NCI-H460 (cell line): ENCODE measurements at places on chromosomes 12 and 14.

- DNase-seq, result no peak
Observed at GRCh38 chr12:110117956-110118685, 6.0 kb upstream of the IFT81 start.

DNA sequence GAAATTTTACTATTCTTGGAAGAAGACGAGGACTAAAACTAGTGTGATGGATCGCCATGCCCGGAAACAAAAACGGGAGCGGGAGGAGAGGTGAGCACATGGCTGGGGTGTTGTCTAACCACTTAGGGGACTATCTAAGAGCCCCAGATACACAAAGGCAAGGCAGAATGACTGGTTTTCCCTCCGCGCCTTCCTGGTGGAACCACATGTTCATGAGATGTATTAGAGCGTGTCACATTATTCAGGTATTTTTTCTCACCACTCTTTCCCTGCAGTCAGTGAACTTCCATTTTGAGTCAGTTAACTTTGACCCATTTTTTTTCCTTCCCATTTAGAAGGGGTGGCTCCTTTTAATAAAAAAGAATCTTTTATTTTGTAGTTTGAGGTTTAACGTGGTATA is 68.8 kb upstream of the TRAF3 start:
- DNase-seq, result no peak

DNA sequence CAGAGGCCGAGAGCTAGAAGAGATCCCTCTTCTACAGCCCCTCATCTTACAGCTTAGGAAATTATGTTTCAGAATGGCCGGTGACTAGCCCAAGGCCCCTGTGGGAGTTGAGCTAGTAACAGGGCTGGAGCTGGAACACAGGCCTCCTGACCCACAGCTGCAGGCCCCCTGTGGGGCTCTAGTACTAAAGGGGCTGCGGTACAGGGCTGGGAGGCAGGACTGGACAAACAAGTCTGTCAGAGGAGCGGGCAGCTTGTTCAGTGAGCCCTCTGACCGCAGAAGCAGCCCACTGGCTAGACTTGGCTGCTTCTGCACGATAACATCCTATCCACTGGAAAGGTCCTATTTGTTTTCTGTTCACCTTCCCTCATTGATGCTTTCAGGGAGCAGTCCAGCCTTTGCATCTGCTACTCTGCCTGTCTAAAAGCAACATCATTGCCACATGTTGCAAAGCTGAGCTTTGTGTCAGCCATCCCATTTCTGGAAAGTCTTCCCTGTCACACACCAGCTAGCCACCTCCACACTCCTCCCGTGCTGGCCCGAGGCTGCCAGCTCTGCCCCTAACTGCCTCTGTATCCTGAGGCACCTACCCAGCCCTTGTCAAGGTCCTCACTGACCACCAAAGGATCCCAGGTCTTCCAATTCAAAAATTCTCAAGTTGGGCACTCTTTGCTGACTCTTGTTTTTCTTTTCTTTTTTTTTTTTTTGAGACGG is 10.2 kb downstream of the PSMC1 start:
- no peak for DNase-seq

DNA sequence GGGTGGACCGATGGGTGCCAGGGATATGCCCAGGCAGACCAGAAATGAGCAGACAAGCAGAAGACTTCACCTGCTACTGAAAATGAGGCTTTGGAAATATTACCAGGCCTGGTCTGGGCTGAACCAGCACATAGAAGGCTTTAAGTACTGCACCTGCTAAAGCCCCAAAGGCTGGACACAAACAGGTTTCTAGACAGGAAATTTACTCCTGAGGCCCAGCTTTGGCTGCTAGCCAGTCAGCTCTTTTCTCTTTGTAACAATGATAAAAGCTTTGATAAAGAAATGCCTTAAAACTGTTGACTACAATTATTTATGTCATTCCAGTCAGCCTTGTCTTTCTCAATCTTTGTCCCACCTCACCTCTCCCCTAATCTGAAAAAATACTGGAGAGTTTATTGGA is 228.9 kb upstream of the EGLN3 start:
- DNase-seq, result no peak

DNA sequence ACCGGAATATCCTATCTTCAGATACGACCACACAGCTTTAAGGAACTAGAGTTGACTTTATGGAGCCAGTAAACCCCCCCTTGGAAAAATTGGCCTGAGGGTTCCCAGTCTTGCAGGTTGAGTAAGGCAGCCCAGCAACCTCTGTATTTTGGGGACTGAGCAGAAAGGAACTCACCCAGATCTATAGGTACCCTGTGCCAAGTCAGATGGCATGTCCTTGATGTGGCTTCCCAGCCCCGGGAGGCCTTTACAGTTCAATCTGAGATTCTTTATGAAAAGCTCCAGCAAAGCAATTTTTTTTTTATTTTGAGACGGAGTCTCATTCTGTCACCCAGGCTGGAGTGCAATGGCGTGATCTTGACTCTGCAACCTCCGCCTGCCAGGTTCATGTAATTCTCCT is 27.6 kb downstream of the TMEM121 start:
- no peak for DNase-seq

GRCh38 chr14:24513009-24513408 is 4.9 kb upstream of the CMA1 start:
- DNase-seq, result no peak

GRCh38 chr12:16359512-16360491 is 12.4 kb downstream of the MGST1 start:
- DNase-seq, result peak; percentile 68

DNA sequence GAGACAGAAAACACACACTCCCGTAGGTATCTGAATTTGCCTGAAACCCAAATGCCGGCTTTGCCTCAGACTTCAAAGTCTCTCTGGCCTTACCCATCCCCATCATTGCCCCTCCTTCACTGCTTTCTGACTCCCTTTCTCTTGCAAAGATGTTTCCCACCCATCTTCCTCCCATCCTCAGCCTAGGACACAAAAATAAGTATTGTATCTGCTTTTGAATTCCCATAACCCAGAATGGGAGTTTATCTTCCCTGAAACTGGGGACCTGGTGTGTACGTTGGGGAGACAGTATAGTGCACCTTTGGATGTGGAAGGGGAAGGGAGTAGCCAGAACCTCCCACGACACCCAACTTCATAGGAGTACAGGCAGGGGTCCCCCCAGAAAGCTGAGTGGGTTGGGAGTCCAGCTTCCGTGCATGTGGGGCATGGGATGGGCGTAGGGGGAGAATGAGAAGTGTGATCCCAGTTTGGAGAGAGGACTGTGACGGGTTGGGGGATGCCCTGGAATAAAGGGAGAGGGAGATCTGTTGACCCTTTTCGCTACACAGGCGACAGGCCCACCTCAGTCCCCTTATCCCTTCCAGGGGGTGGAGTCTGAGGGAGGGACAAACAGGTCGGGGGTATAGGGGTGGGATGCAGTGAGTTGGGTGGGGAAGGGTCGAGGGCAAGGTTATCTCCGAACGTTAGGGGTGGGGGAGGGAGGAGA is 488 bp upstream of the KIF5A start:
- DNase-seq, result no peak

- no peak for DNase-seq
Observed at GRCh38 chr14:102140750-102141145, 1.1 kb downstream of the WDR20 start.

DNA sequence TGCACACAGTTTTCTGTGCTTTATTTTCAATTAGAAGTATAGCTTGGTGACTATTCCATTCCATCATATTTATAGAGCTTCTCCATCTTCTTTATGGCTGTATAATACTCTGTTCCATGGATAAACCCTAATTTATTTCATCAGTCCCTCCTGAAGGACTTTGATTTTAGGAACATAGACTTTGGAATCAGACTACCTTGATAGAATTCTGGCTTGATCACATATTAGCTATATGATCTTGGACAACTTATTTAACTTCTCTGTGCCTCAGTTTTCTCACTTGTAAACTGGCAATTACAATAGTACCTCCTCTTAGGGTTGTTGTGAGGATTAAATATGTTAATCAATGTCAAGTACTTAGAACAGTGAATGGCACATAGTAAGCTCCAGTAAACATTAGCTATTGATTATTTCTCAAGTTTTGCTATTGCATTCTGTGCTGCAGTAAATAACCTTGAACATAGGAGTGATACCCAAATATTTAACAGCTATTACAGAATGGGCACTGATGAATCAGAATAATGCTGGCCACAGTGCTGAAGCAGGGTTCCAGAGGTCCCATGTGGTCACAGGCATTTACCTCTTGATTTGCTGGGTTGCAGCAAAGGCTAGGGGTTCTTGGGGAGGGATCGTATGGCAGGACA is 12.2 kb upstream of the NR1H4 start:
- no peak for DNase-seq

DNA sequence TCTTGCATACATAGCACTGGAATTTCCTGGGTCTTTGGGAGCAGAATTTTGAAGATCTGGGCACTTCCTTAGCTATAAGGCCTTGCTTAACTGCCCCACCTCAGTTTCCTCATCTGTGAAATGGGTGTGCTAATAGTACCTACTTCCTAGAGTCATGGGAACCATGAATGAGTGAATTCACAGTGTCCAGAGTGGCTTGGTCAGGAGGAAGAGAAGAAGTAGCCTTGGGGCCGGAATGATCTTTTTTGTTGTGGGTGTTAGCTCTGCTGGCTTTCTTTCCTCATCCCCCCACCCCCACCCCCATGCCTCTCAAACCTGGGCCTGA is 2.4 kb downstream of the SH2B3 start:
- DNase-seq, result no peak

DNA sequence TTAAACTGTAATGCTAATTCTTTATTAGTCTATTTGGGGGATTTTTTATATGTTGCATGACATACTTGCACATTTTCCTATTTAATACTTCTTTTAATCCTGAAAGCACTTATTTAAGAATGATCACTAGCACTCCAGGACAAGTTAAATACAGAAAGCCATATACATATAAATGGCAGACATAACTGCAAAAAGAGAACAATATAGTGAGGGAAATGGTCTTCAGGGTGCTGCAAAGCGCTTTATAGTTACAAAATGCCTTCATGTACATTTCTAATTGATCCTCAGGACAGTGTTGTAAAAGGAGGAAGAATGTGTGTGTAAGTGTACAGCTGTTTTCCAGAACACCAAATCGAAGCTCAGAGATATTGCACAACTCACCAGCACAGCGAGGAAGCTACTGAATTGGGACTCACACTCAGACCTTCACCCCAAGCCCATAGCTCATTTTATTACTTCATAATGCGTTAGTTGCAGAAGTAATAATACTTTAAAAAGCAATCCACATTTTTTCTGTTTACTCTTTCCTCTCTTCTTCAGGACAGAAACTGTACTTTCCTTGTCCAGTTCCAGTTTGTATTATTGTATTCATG is 428.2 kb downstream of the RAD51B start:
- DNase-seq, result no peak

GRCh38 chr14:76584271-76584702 is 177.0 kb upstream of the VASH1 start:
- no peak for DNase-seq

- no peak for DNase-seq
Observed at GRCh38 chr12:108542320-108542719, 18.7 kb downstream of the SART3 start.

DNA sequence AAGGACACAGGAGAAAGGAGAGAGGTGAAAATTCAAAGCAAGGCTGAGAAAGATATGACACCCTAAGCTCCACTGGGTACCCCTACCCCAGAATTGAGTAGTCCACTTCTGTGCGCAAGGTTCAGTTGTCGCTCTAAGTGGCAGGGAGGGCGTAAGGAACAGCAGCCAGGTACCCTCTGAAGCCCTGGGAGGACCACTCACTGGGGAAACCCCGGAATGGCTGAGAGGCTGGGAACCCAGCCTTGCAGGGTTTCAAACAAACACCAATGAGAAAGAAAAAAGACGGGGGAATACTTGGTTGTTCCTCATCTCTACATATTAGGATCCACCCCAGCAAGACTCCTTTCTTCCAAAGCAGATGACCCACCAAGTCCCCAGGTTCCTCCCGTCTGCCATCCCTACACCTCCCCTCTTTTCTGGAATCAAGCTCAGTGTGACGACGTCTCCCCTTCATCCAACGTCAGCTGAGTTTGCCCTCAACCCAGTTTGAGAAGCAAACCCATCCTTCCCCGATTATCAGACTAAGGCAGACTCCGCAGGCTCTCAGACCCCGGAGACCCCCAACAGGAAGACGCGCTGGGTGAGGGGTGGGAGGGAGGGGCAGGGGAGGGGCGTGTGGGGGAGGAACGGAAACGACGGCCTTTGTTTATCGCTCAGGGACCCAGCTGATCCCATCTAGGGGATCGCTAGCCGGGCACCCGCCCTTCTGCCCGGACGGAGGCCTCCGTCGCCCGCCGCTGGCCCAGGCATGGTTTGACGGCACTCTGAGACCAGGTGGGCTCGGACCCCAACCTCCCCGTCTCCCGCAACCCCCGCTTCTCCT is 795 bp downstream of the LMBR1L start:
- DNase-seq, result no peak

DNA sequence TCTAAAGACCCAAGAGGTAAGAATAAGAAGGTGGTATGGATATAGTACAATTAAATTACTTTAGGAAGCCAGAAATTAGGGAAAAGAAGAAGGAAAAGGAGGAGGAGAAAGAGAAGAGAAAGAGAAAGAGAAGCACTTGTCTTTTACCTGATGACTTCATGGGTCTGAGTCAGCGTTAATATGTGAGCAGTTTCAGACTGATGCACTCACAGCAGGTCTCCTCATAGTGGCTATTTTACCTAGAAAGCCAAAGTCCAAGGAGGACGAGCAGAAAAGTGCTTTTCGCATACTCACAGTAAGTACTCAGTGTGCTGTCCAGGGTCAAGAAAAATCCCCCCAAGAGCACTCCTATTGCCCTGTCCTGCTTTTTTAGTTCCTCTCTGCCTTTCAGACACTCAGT is 222.1 kb downstream of the C12orf42 start:
- DNase-seq, result no peak

DNA sequence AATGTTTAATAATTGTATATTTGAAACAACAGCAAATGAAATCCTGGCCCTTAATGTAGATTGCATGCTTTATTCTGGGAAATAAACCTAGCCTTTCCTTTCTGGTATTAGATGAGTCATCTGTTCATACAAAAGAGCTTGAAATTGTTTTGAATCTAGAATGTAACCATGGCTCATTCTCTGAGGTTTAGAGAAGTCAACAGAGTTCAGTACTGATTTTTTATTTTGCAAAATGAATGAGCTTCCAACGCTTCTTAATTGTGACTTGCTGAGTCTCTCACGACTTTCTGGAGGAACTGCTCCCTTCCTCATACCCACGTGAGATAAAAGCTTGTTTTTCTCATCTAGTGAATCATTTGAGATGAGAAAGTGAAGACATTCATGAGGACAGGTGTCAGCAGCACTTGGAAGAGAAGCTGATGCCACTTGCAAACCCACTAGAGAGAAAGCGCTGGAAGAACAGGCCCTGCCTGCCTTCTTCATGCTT is 509.6 kb downstream of the VRK1 start:
- DNase-seq, result no peak

DNA sequence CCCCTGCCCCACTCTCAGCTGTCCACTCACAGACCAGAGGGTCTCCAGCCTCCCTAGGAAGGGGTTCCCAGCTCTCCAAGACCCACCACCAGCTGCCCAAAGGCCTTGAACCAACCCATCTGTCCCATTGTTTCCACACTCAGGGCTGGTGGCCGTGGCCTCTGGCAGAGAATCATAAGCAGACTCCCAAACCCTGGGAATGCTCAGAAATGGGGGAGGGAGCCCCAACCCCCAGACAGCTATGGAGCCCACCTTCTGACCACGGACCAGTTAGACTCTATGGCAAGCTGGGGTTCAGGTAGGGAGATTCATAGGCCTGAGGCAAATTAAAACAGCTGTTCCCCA is 280.0 kb downstream of the DPF3 start:
- no peak for DNase-seq
